ENCODE measurements at places on chromosomes 1 and 21.

GRCh38 chr1:2314803-2315673 lies 76.3 kb downstream of the MORN1 start:
- DNase-seq: peak; percentile 65

- DNase-seq: no peak
These were observed 38.1 kb upstream of the C1orf87 start for GRCh38 chr1:60111716-60112115.

DNA sequence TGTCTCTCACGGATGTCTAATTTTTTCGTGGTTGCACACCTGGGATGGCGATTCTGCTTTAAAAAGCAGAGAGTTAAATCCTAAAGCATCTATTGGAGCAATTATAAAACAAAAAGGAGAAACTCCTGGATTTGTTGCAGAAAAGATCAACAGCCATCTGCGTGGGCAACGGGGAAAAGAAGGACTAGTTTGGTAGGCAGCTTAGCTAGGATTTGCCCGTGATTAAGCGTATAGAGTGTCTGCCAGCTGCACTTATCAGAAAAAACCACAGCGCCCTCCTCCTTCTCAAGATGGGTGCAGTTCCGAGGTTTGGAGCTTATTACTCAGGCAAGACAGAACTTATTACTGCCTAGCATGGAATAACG lies 526 bp upstream of the SLC25A24 start:
- DNase-seq: no peak

DNA sequence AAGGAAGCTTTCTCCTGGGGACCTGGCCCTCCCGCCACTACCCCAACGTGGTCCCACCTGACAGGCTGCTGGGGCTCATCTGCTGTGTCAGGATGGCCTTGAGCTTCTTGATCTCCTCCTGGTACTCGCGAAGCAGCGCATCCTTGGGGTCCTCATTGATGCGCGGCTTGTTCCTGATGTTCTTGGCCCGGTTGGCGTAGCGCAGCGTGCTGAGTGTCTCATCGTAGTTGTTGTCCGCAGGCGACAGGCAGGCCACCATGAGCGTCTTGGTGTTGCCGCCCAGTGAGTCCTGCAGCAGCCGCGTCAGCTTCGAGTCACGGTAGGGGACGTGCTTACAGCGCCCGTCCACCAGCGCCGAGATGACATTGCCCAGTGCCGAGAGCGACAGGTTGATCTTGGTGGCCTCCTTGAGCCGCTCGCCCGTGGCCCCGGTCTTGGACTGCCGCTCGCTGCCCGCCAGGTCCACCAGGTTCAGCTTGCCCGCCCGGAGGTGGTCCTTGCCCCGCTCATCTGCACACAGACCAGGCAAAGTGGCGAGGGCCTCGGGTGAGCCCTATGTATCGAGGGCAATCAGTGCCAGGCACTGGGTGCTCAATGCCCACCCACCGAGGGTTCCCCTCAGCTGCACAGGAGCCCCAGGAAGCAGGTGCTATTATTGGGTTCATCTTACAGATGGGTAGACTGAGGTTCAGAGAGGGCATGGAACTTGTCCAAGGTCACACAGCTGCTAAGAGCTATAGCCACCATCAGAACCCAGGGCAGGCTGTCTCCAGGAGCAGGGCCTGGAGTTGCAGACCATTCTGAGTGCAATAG lies 13.2 kb downstream of the KIF17 start:
- DNase-seq: no peak

DNA sequence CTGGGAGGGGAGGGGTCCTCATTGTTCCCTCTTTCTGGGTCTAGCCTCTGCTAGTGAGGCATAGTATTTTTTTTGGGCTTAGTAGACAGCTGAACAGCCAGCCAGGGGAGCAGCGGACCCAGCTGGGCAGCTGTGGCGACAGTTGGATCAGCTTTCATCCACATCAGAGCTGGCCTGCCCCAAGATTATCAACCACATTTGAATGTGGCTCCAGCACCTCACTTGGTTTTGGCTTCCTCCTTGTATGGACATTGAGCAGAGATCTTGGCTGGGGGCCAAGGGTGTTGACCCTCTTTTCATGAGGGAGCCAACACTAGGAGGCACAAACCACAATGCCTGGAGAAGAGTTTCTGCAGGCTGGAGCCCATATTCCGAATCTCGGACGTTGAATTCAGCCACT lies 25.0 kb downstream of the WNT4 start:
- DNase-seq: no peak

DNA sequence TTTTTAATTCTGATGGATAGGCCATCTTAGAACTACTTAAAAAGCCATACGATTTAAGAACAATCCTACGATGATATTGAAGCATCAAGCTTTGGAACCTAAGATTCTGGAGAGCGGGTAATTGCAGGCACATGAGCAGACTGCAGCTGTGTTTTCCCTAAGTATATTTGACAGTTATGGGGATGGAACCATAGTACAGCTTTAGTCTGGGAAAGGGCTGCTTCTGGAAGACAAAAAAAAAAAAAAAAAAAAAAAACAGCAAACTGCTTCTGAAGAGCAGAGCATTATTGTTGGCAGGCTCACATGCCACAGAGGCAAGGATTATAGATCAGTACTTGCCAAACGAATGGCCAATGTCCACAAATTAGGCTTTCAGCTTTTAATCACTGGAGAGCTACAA lies 1618.7 kb downstream of the AMY1C start:
- DNase-seq: no peak

GRCh38 chr1:237470712-237471338 lies 419.9 kb downstream of the ZP4 start:
- DNase-seq: no peak

- DNase-seq: no peak
These were observed 710 bp upstream of the PALMD start for GRCh38 chr1:99645203-99645602.

DNA sequence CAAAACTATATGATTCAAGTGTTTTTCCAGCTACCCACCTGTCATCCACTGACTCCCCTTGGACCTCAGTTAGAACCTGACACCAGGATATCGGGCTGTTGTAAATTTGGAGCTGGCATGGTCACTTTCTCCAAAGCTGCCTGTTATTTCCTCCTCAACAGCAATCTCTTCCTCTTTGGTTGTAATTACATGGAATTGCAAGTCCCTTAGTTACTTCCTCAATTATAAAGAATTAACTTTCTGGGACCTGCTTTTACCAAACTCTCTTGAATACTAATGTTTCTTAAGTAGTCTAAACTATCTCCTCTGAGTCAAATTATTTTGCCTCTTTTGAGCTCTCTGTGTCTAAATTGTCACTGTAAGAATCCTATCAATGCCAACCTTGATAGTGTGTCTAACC lies 150.3 kb upstream of the SGIP1 start:
- no peak for DNase-seq

DNA sequence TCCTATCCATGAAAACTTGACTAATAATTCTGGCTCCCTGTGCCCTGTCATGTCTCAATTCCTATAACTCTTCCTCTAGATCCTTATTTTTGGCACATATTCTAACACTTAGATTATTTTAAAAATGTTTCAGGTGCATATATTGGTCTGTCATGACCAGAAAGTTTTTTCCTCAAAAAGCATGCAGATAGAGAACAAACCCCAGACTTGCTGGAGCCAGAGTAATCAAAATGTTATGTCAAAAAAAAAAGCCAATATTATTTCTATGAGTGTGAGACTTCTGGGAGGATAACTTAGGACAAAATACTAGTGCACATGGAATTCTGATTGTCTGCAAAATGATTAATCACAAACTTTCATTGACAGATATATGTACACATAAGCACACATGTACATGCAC lies 135.1 kb upstream of the MROH9 start:
- DNase-seq: no peak

DNA sequence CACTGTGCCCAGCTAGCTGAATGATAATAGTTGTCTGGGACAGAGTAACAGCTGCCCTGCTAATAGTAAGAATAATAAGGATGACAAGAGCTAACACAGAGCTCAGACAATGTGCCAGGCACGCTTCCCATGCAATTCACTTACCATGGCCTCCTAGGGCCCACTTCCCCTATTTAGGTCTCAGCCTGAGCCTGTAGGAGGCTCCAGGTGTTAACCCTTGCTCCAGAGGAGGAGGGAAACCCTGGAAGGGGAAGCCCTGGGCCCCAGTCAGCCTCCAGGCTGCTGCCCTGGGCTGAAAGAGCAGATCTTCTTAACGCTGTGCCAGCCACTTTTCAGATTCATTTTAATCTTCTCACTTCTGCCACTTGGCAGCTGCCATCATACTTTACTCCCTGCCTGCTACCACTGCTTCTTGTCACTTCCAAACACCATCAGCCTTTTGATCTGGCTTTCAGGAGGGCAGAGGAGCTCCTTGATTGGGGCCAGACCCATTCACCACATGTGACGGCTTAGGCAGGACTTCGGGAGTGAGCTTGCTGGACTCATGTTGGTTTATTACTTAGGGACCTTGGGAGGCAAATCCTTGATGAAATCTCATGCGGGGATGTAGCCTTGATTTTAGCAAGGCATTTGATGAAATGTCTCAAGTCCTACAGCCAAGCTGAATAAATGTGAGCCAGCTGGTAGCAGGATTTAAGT lies 66.7 kb upstream of the PARP1 start:
- DNase-seq: no peak

DNA sequence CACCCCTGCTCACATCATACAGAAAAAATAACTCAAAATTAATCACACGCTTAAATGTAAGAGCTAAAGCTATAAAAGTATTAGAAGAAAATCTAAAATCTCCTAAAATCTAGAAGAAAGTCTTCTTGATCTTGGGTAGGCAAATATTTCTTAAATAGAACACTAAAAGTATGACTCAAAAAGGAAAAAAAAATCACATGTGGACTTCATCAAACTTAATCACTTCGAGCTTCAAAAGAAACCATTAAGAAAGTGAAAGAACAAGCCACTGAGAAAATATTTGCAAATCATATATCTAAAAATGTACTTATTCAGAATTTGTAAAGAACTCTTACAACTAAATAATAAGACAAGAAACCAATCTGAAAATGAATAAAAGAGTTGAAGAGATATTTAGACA lies 32.7 kb downstream of the LRRC52 start:
- no peak for DNase-seq

- no peak for DNase-seq
These were observed 941 bp upstream of the IFI16 start for GRCh38 chr1:159008744-159009188.

- no peak for DNase-seq
These were observed 91.5 kb downstream of the MRPL39 start for GRCh38 chr21:25515484-25516405.

- DNase-seq: no peak
These were observed 89.5 kb upstream of the ARTN start for GRCh38 chr1:43844114-43844513.

GRCh38 chr1:78722947-78723346 lies 73.3 kb downstream of the IFI44 start:
- no peak for DNase-seq

DNA sequence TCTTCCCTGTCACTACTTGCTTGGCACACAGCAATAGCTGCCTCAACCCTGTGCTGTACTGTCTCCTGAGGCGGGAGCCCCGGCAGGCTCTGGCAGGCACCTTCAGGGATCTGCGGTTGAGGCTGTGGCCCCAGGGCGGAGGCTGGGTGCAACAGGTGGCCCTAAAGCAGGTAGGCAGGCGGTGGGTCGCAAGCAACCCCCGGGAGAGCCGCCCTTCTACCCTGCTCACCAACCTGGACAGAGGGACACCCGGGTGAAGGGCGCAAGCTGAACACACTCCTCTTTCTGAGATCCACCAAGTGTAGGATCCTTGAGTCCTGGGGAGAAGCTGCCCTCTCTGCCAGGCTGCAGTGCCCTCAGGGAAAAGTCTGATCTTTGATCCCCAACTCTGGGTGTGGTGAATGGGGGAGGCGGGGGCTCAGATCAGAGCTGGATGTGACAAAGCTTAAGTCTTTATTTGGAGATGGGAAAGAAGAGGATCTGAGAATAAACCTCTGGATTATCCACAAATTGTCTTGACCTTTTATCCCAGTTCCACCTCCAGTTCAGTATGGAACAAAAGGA lies 1.2 kb downstream of the RXFP4 start:
- no peak for DNase-seq
